ENCODE measurements at places on chromosomes 2 and 18.
A peak's percentile ranks its signal among the peaks of the same experiment; 100 is the strongest.

DNA sequence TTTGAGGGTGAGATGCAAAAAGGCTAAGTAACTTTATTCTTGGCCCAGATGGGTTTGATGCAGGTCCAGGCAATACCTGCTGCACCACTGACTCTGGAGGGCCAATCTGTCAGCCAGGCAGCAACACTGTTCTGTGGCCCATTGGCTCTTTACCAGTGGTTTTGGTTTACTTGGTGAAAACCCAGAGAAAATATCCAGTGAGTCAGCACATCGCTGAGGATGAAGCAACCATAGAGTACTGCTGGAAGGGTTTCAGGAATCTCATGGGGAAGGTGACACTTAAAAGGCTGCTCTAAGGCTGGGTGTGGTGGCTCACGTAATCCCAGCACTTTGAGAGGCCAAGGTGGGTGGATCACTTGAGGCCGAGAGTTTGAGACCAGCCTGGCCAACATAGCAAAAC, 192.5 kb upstream of the FAM98A start:
- DNase-seq: no peak

DNA sequence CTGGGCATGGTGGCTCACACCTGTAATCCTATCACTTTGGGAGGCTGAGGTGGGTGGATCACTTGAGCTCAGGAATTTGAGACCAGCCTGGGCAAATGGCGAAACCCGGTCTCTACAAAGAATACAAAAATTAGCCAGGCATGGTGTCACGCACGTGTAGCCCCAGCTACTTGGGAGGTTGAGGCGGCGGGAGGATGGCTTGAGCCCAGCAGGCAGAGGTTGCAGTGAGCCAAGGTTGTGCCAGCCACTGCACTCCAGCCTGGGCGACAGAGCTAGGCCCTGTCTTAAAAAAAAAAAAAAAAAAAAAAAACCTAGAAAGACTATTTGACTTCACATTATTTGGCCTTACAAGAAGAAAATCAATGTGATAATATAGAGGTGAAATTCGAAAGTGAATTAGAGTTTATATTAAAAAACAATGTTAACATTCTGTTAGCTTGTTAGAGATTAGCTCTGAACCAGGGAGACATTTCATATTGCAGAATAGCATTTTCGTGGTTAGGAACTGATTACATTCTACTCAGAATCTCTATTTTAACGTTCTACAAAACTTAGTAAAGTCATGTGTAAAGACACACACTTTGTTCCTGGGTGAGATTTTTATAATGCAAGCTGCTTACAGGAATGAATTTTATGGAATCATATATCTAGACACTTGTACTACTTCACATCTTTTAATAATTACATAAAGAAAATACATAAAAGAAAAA, 120.5 kb downstream of the THADA start:
- DNase-seq: no peak

DNA sequence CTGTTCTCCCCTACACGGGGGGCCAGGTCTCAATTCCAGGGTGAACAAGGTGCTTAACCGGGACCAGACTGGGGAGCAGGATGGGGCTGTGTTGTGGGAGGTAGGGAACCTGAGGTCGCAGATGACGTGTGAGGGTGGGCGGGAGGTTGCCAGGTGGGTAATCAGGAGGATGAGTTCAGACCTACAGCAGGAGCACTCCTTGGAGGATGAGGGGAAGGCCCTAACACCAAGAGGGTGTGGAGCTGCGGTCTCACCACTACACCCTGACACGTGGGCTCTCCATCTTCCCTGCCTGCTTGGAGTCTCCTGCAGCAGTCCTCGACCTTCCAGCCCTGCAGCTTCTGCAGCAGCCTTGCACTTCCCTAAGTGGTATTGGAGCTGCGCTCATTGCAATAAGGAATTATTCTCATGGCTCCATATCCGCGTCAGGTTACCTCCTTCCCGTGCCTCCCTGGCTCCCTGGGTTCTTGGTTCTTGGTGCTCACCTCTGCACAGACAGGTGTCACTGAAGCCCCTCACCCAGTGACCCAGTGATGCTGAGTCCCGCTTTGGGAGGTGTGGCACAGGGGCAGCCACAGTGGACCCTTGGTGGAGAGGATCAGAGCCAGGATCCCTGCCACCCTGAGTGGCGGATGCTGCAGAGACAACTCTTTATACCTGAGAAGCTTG, 15.5 kb downstream of the SH3BP4 start:
- no peak for DNase-seq

DNA sequence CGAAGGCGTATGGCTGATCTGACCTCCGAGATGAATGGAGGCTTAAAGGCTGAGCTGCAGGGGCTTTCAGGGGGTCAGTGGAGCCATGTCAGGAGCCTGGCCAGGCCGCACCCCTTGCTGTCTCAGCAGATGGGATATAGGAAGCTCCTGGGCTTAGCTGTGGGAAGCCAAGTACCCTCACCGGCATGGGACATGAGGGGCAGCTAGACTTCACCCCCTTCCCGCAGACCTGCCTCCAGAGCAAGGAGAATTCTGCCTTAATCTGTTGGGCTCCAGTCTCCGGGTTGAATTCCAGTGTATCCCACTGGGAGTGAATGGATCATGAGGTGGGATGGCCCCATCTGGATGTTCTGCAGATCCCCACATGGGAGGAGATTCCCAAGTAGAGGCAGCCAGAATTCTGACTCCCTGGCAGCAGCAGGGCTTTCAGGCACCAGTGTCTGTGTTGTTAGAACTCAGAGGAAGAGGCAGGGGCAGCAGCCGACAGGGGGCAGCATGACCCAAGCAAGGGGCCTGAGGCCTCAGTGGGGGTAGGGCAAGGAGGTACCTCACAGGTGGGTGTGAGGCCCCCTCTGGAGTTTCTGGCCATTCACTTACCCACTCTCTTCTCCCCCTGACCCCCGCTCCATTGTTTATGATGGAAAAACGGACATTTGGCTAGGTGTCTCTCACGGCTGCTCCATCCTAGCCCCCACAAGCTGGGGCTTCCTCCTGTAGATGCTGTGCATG, 19.1 kb downstream of the CAPG start:
- peak; percentile 58 for DNase-seq

DNA sequence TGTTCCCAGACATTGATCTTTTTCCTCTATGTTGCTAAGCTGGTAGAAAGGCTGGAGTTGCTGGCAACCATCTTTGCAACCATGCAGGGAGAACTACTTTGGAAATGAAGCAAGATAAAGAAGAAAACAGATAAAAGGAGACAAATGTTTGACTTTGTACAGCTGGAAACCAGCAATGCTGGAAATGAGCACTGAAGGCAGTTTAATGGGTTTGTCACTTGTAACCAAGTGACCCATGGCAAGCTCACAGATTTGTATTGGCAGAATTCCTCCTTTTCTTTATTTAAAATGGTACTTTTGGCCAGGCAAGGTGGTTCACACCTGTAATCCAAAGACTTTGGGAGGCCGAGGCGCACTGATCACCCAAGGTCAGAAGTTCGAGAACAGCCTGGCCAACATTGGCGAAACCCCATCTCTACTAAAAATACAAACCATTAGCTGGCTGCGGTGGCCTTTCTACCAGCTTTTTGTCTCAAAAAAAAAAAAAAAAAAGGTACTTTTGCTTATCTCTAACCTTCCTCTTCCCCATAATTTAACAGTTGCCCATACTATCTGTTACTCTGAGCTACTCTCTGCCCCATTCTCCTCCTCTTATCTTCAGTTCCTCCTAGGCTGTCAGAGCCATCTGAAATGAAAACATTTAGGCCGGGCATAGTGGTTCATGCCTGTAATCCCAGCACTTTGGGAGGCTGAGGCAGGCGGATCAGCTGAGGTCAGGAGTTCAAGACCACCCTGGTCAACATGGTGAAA, 2.0 kb upstream of the BOLA3 start:
- no peak for DNase-seq

DNA sequence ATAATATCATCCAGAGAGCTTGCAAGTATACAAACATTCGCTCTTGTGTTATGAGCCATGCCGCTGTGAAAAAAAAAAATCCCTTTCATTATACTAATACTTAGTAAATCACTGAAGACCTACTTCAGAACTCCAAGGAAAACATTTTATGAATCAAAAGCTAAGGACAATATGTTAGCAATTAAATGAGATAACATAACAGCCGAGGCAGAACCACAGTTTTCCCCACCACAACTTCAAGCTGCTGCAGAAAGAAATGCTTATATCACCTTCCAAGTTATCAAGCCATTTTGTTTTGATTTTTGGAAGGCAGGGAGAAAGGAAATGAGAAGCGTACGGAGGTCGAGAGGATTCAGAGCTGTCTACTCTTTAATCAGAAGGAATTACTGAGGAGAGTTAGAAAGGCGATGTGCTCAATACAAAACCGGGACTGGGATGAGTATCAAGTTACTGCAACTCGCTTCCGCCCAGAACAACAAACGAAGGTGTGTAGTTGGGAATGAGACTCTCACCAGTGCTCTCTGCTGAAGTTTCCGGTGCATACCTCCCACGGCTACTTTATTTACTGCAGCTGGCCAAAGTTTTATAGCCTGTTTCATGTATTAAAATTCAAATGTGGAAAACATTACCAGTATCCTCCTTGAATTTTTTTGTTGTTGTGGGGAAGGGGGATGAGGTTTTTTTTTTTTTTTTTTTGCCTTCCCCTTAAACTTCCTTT, 292.2 kb upstream of the CCDC68 start:
- DNase-seq: no peak

- no peak for DNase-seq
Measured at GRCh38 chr2:147182260-147182659, 662.6 kb upstream of the ACVR2A start.

- DNase-seq: no peak
Measured at GRCh38 chr2:137138263-137138662, 372.9 kb downstream of the THSD7B start.

DNA sequence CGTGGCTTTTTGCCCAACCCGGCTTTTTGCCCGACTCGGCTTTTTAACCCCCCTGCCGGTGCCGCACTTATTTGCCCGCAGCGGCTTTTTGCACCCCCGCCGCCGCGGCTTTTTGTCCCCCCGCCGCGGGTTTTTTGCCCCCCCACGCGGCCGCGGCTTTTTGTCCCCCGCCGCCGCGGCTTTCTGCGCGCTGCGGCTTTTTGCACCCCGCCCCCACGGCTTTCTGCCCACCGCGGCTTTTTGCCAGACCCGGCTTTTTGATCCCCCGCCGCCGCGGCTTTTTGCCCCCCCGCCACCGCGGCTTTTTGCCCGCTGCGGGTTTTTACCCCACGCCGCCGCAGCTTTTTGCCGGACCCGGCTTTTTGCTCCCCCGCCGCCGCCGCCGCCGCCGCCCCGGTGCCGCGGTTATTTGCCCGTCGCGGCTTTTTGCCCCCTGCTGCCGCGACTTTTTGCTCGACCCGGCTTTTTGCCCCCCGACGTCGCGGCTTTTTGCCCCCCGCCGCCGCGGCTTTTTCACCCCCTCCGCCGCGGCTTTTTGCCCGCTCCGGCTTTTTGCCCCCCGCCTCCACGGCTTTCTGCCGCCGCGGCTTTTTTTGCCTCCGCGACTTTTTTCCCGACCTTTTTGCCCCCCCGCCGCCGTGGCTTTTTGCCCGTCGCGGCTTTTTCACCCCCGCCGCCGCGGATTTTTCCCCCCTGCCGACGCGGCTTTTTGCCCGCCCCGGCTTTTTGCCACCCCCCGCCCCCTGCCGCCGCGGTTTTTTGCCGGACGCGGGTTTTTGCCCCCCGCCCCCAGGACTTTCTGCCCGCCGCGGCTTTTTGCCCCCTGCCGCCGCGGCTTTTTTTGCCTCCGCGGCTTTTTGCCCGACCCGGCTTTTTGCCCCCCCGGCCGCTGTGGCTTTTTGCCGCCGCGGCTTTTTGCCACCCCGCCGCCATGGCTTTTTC, 2786.5 kb downstream of the RPIA start:
- DNase-seq: no peak

DNA sequence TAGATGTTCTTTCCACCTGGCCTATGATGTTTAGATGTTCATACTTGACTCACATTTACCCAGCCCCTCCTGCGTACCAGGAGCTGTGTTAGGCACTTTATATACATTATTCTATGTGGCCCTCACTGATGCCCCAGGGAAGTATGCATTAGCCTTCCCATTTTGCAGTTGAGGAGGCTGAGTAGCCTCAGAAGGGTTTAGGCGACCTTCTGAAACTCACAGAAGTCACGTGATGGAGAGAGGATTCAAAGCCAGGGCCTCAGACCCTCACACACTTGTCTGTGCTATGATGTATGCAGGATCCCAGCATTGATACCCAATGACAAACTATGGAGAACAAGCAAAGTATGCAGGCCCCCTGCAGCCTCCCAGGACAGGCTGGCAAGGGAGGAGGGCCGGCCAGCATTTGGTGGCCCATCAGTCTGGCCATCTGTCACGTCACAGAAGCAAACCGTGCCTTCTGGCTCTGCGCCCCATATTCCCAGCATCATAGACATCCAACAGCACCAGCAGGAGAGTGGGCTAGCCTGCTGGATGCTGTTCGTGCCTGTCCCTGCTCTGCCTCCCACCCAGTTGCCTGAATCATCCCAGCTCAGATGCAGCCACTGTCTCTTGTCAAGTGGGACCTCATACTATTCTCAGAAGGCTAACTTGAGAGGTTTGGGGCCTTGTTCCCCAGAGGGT, 33.6 kb downstream of the EHD3 start:
- DNase-seq: no peak

GRCh38 chr2:173652767-173653431, 298.2 kb downstream of the CDCA7 start:
- no peak for DNase-seq

DNA sequence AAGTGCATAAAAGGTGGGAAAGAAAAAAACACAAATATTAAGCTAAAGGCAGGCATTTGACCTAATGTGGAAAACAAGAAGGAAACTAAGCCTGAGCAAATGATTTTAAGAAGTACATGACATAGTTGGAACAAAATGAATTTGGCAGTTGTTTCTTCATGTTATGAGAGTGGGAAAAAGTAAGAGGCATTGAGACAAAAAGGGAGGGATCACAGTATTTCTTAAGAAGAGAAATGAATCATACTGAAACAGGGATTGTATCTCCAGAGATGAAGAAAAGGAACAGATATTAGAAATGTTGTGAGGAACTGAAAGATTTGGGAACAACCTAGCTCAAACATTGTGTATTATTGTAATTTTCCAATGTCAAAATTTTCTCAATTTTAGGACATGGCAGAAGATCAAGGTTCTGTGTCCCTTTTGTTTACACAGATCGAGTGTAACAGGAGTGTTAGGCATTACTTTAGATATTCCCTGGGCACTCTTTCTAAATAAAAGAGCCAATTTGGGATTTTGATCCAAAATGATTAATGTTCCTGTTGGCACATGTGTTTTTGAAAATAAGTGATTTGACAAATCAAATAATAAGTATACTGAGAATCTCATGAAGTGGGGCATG, 98.6 kb downstream of the CALCRL start:
- DNase-seq: no peak

GRCh38 chr2:229591611-229592010, 122.7 kb downstream of the DNER start:
- no peak for DNase-seq
